ENCODE measurements at places on chromosomes 4 and X.

GRCh38 chrX:153818571-153819383 lies 11.6 kb downstream of the PDZD4 start:
- no peak for DNase-seq

DNA sequence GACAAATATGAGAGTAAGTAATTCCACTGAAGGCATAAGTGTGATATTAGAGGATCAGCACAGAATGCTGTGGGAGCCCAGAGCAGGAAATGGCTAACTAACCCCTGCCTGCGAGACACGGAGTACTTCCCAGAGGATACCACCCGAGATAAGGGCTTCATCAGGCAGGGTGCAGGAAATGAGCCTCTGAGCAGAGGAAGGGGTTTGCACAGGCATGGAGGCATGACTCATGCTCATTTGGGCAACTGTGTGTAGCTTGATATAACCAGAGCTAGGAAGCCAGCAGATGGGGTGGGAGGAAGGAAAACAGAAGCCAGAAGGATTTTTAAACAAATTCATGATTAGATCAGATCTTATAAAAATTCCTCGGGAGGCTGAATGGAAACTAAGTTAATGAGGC lies 70.0 kb upstream of the TSPAN5 start:
- DNase-seq, result no peak

GRCh38 chr4:34182306-34182705 lies 2062.0 kb downstream of the ARAP2 start:
- DNase-seq, result no peak

- no peak for DNase-seq
Measured at GRCh38 chrX:23385242-23385641, 50.6 kb downstream of the PTCHD1 start.

GRCh38 chr4:73223258-73223650 lies 35.3 kb downstream of the ANKRD17 start:
- DNase-seq, result no peak

- no peak for DNase-seq
Measured at GRCh38 chr4:31601793-31602192, 881.6 kb downstream of the PCDH7 start.

DNA sequence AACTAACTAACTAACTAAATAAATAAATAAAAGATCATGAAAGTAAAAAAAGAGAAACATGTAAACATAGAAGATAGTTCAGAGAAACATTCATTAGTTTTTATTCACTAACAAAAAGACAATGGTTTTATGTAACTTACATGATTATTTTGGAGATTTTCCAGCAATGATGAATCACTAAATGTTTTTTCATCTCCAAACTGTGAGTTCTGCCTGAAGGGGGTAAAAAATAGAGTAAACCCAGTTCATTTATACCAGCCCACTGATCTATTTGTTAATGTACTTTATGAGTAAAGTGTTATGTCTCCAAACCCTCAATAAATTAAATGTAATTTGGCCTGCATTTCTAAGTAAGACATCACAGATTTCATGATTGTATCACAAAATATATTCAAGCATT lies 101.1 kb downstream of the ATP8A1 start:
- peak; percentile 8 for DNase-seq

DNA sequence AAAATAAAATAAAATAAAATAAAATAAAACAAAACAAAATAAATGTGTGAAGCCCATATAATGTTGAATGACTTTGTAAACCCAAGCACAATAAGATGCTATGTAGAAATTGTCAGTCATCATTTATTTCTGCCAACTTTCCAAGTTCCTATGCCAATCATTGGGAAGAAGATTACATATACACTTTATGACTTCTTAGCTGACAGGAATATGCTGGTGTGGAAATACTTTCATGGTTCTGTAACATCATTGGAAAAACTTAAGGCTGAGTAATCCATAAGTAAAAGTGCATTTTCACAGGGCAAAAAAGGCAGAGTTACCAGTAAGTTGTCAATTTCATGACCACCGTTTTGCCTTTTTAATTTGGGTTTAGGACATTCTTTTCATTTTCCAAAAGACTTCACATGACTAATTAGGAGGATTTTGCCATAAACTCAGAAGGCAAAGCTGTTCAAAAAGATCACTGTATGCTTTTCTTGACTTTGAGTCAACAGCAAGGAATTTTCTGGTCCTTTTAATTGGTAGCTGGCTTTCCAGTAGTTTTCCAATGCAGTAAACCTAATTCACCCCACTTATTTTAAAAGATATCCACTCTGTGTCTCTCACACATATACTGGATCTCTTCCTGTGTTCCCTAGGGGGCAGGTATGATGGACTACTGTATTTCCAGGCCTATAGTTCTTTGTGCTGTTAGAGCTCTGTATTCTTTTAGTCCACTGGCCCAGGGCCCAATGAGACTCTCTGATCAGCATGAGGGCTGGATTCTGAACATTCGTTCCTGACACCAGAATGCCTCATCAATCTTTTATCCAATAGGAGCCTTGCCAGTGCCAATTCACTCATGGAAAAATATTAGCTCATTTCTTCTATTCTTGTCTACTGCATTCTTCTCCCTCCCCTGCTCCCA lies 26.2 kb upstream of the SCRG1 start:
- no peak for DNase-seq

DNA sequence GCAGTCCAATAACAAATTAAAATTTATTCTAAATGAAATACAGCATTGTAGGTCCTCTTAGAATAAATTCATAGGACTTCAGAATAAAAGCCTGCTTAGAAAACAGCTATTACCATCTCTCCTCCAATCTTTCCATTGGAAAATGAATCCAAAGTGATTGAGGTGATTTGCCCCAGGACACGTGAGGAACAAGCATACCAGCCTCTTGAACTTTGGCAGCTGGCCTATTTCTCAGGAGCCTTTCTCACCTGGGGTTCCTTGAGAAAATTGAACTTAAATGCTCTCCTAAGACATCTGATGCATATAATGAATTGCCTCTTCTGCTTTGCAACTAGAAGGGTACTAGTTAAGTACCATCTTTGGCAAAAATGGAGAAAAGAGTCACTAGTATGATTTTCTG lies 13.5 kb downstream of the ARHGAP24 start:
- no peak for DNase-seq

GRCh38 chrX:115642895-115643530 lies 82.0 kb downstream of the PLS3 start:
- DNase-seq, result peak; percentile 18

DNA sequence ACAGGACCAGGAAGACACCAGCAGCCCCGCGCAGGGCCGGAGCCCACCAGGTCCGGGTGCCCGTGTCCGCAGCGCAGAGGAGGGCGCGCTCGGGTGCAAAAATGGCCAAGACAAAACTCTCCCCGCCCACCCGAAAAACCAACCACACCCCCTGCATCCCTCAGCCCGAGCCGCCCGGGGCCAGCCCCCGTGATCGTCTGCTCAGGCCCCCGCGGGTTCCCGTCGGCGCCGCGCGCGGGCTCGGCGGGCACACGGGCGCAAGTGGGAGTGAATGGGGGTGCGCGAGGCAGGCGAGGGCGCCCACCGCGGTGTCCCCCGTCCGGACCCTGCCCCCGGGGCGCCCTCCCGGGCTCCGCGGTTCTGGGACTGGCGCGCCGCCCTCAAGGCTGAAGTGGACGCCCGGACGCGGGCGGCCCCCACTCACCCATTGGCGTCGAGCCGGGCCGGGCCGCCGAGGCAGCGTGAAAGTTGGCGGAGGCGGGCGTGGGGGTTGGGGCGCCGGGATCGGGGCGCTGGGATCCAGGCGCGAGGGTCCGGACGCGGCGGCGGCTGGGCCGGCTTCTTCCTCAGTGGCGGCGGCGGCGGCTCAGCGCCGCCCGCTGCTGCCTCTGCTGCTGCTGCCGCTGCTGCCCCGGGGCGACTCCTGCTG lies 393 bp downstream of the SH3KBP1 start:
- no peak for DNase-seq

GRCh38 chrX:68018248-68019203 lies 414.8 kb downstream of the OPHN1 start:
- peak; percentile 5 for DNase-seq

DNA sequence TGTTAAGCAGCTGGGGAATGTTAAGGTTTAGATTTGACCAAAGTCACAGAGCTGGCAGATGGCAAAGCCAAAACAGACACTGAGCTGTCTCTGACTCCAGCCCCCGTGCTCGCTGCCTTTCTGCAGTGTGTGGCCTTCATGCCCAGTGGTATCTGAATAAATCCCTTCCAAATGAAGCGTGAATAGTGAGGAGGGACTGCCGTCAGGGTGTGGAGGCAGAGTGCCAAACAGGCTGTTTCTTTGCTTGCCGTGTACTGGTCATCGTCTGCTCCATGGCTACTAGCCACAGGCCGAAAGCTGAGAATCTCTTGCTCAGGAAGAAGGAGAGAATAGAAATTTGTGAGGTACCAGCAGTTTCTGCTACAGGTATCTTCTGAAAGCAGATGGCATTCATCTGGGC lies 19.7 kb downstream of the PRIMPOL start:
- DNase-seq, result no peak

GRCh38 chr4:94225449-94225848 lies 17.8 kb downstream of the SMARCAD1 start:
- no peak for DNase-seq

DNA sequence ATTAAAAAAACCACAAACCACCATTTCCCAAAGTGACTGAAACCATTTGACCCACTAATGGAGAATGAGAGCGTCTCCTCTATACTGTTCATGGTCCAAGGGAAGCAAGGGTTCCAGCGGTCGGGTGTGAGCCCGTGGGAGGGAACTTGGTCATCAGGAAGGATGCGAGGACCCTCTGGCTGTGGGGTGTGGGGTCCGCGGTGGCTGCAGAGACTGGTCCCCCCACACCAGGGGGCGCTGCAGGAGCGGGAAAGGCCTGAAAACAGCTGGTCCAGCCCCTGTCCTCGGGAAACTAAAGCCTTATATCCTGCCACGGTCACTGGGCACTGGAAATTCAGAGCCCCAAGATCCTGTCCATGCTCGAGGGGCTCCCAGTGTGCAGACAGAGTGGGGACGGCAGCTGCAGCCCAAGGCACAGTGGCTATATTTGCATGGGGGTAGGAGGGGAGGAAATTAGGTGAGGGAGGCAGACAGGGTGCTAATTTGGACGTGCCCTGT lies 4.3 kb downstream of the BLOC1S4 start:
- DNase-seq, result peak; percentile 86

DNA sequence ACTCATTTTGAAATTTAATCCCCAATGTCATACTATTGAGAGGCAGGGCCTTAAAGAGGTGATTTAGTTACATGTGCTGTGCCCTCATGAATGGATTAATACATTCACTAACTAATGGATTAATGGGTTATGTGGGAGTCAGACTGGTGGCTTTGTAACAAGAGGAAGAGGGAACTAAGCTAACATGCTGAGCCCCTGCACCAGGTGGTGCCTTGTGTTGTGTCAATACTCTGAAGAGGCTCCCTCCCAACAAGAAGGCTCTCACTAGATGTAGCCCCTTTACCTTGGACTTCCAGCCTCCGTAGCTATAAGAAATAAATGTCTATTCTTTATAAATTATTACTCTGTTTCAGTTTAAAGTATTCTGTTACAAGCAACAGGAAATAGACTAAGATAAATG lies 411.9 kb upstream of the EMCN start:
- no peak for DNase-seq

- DNase-seq, result peak; percentile 2
Measured at GRCh38 chrX:19990151-19990555, 708 bp downstream of the BCLAF3 start.

- DNase-seq, result peak; percentile 71
Measured at GRCh38 chrX:12901486-12901885, 4.9 kb upstream of the TLR8 start.

GRCh38 chr4:184792334-184792733 lies 33.4 kb downstream of the ACSL1 start:
- DNase-seq, result no peak

DNA sequence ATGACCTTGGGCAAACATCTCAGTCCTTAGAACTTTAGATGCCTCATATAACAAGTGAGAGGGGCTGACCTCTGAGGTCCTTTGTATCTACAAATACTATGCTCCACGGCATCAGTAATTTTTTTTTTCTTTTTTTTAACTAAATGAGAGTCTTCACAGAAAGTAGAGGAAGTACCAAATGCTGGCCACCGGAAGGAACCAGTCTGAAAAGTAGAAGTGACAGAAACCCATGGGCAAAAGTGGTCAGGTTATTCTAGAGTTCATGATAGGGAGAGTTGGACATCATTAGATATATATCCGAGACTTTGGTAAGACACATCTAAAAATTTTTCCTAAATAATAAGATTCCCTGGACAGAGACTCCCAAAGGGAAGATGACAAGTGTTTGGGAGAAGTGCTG lies 53.7 kb downstream of the COQ2 start:
- DNase-seq, result no peak

GRCh38 chrX:154834562-154834961 lies at the start of gene SMIM9:
Gene SMIM9, minus strand, starts transcription at chrX:154834662. Its CDS starts 3,806 bp downstream, at chrX:154830856.
- no peak for DNase-seq

DNA sequence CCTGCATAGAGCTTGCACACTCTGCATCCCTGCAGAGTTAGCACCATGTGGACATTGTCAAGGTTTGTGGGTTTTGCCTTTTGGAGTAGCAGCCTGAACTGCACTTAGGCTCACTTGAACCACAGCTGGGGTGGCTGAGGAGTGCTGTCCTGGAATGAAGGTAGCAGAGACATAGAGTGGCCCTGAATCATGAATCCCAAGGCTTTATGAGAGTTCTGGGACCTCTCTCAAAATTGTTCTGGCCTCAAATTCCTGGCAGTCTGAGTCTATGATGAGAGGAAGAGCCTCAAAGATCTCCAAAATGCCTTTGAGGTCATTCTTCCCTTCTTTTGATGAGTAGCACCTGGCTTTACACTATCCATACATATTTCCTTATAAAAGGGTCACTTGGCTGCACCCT lies 37.1 kb upstream of the ADH1C start:
- no peak for DNase-seq

GRCh38 chrX:134502686-134503085 lies 42.7 kb downstream of the HPRT1 start:
- no peak for DNase-seq

- DNase-seq, result peak; percentile 28
Measured at GRCh38 chrX:13418126-13419097, 98.6 kb upstream of the ATXN3L start.

DNA sequence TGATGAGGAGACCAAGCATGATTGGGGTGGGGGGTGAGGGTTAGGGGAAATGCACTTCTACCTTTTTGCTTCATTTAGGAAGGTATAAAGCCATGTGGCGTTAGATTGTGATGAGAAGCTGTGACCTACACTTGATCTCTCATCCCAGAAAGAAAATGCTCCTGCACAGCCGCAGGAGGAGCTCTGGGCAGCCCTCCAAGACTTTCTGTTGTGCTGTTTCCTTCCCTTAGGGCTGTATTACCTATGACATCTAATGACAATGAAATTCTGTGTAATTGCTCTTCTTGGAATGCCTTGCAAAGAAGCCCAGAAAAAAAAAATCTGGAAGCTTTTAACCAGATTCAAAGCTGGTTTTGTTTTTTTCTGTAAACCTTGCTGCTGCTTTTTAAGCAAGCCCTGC lies 13.4 kb downstream of the PRPS2 start:
- DNase-seq, result no peak

DNA sequence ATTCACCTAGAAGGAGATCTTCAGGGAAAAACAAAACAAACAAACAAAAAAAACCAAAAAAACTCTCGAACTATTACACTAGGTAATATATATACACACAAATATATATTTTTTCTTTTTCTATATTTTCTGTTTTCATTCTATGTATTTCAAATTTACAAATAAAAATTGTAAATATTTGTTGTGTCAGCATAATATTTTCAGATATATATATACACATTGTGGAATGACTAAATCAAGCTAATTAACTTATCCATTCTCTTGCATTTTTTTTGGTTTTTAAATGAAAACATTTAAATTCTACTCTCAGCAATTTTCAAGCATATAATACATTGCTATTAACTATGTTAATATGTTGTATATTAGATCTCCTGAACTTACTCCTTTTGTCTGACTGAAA lies 762.0 kb upstream of the PCDH10 start:
- no peak for DNase-seq

GRCh38 chr4:184873054-184873453 lies 47.3 kb upstream of the ACSL1 start:
- DNase-seq, result no peak

GRCh38 chrX:68433155-68433980 lies at the start of gene OPHN1:
Gene OPHN1, minus strand, starts transcription at chrX:68433495. Its CDS starts 475 bp downstream, at chrX:68433020.
- peak; percentile 57 for DNase-seq

Data from COLO829 (cell line).